A673 (cell line): ENCODE measurements at places on chromosomes 1 and 21.

GRCh38 chr1:94121411-94121821 is 468 bp upstream of the ABCA4 start:
- DNase-seq: no peak

DNA sequence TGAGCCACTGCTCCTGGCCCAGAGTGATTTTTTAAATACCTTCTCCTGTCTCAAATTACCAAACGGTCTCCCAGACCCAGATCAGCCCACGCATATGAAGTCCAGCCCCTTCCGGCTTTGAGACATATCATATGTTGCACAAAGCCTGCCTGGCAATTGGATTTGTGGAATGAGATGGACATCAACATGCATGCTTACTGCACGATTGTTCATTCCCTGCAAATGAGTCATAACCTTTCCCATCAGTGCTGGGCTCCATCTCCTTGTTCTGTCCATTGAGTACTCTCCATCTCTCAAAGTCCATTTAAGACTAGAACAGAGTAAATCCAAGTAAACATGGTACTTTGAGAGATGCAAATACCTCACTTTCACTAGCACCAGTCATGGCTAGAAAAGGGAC is 612.2 kb upstream of the USP24 start:
- no peak for DNase-seq

DNA sequence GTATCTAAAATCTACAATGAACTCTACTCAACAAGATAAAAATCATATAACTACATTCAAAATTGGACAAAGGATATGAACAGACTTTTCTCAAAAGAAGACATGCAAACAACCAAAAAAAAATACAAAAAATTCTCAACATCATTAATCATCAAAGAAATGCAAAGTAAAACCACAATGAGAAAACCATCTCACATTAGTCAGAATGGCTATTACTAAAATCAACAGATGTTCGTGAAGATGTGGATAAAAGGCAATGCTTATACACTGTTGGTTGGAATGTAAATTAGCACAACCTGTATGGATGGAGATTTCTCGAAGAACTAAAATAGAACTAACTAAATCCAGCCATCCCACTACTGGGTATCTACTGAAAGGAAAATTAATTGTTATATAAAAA is 1080.8 kb downstream of the AMY1C start:
- DNase-seq: no peak

DNA sequence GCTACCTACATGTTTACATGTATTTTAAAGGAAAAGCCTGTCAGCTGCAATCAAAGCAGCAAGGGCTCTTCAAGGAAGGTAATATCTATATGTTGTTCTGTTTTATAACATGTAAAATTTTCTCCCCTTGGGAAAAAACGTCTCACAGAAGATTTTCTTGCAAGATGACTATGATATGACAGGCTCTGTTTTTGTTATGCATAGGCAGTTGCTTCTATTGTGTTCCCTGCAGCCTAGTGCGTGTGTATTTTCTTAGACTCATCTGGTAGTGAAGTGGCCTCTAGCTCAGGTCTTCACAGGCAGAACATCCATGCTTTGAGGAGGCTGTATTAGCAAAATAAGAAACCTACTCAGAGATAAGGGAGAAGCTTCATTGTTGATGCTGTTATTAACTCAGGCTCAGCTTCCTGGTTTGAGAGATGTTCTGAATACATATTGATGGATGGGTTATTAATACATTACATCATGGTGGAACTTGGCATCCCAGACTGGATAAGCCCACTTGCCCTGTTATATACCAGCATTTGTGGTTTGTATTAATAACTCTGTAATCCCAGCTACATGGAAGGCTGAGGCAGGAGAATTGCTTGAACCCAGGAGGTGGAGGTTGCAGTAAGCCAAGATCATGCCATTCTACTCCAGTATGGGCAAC is 35.8 kb downstream of the LAMC1 start:
- DNase-seq: no peak

GRCh38 chr1:153122831-153123421 is 9.6 kb upstream of the SPRR2F start:
- DNase-seq: peak; percentile 3

DNA sequence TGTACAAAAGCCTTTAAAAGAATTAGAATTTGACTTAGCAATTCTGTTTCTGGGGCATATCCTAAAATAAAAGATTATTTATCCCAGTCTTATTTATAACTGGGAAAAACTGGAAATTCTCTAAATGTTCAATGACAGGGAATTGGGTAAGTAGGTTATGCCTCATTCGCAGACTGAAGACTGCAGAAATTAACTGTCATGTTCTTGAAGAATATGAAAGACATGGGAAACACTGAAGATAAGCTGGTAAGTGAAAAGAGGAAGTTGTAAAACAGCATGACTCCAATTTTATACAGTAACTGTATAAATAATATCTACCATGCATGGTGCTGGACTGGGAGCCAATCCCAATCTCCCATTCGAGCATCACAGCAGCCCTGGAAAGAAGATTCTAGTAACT is 50.6 kb upstream of the SLC2A1 start:
- peak; percentile 95 for DNase-seq

DNA sequence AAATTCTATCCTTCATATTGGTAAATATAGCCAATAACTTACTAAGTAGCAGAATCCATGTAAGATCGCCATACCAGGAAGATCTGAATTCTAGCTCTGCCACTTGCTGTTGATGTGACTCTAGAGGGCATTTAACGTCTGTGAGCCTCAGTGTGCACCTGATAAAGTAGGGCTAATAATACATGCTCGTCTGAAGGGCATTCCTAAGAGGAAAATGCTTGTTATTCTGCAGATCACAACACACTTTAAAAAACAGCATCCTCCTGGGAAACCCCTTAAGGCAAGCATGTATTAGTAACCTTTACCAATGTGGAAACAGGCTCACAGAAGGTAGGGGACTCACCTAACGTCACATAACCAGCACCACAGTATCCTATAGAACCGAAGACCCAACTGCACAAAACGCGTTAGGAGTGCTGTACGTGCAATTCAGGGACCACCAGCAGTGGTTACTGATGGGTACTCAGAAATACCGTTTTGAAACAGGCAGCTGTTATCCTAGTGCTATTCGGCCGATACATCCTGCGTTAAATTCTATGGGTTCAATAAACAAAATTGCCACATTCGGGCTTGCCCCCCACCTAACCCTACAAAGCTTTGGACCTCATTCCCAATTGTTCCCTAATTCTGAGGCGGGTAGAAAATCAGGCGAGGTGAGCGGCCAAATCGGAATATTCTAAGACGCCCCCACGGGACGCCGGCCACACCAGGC is 758 bp downstream of the DEPDC1 start:
- DNase-seq: peak; percentile 10

- DNase-seq: no peak
Observed at GRCh38 chr1:38231941-38232340, 185.3 kb upstream of the POU3F1 start.

DNA sequence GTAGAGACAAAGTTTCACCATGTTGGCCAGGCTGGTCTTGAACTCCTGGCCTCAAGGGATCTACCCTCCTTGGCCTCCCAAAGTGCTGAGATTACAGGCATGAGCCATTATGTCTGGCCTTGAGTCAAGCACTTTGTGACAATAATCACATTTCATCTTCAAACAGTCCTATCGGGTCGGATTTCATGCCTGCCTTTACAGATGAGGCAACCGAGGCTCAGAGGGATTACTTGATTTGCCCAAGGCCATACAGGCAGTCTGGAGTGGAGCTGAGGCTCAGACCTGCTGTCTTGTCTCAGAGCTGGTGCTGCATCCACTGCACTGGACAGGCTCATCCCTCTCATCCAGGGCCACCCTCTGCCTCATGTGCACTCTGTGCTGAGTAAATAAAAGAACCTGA is 26.6 kb downstream of the FAM151A start:
- peak; percentile 29 for DNase-seq

DNA sequence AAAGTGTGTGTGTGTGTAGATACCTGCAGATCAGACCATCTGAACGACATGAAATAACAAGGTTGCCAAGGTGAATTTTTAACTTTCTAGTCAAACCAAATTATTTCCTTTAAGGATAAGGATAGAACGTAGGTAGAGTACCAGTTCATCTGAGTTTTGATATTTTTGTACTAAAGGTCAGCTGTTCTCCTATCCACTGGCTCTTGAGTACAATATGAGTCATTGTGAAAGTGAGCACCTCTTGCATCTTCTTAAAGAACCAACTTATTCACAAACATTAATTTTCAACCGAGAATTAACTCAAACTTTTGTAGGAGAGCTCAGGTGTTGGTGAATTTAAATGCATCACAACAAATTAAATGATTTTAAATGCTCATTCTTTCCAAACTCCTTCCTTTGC is 71.5 kb downstream of the IFI44 start:
- DNase-seq: no peak

GRCh38 chr1:160200786-160201185 is 4.4 kb upstream of the PEA15 start:
- no peak for DNase-seq

GRCh38 chr1:217097819-217098218 is 374.6 kb upstream of the ESRRG start:
- no peak for DNase-seq

GRCh38 chr1:2588661-2589430 is 2.3 kb downstream of the PRXL2B start:
- DNase-seq: no peak

DNA sequence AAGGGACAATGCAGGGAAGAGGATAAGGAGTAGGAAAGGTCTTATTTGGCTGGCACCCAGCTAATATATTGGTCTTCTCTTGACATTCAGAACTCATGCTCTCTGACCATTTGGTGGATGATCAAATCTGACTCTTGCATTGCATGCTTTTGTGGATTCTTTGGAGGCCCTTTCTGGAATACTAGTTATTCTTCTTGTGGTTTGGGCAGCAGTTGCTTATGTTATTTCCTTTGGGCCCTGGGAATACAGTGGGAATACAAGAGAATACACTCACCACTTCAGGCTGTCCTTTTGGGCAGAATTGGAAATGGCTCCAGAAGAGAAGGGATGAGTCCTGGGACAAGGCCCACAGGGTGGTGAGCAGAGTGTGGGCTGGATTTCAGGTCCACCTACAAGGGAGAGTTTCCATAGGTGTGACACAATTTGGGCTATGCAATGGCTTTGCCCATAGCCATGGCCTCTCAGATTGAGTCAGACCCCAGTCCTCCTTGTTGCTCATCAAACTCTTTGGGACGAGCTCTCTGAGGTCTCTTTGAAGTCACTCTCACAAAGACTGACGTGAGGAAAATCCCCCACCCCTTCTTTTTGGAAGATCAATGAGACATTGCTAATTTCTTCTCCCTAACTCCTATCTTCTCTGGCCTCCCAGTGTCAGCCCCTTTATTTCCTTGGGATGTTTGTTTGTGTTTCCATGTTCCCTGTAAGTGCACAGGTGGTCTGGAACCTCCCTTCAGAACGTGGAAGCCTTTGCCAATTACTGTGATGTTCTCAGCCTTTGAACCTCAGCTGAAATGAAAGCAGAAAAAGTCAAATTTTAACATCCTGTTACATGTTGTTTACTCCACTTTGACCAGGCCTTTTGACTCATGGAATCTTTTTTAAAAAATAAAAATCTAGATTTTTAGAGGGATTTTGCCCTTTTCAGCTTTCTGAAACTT is 19.4 kb downstream of the HSD11B1 start:
- no peak for DNase-seq

DNA sequence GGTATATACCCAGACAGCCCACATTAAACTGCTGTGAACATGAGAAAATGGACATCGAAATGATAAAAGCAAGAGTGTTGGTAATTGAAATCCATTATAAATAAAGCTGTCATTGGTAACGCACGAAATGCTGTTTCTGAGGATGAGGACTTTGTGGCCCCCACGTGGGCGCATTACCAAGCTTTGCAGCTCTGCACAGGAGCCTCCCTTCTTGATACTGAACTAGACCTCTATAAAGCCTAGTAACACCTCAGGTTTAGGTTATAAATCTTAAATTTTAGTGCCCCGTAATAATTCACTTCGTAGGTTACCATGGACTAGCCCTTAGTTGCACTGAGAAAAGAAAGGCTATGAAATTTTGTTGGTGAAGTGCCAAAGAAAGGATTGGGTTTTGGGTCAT is 45.4 kb downstream of the ADARB1 start:
- no peak for DNase-seq

- DNase-seq: peak; percentile 85
Observed at GRCh38 chr1:161192476-161193465, 6.1 kb downstream of the ADAMTS4 start.

- no peak for DNase-seq
Observed at GRCh38 chr1:192905049-192905448, 96.2 kb downstream of the RGS2 start.

- DNase-seq: peak; percentile 82
Observed at GRCh38 chr1:102970496-102971078, 137.7 kb downstream of the COL11A1 start.

- no peak for DNase-seq
Observed at GRCh38 chr1:217393896-217394295, 237.0 kb downstream of the GPATCH2 start.

GRCh38 chr1:226660410-226661182 is 78.5 kb downstream of the ITPKB start:
- DNase-seq: no peak

GRCh38 chr1:200415227-200415626 is 5.4 kb upstream of the ZNF281 start:
- no peak for DNase-seq

DNA sequence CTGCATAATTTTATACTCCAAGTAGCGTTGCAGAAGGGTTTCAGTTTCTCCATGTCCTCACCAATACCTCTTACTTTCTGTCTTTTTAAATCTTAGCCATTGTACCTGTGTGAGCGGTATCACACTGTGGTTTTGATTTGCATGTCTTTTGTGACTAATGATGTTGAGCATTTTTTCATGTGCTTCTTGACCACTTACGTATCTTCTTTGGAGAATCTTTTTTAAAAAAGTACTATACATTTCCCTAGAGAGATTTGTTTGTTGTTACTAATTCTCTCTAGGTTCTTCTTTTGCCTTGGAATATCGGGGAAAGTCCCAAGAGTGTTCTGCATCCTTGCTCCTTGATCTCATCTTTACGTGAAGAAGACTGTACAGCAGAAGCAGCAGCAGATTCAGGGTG is 81.8 kb upstream of the WARS2 start:
- no peak for DNase-seq

DNA sequence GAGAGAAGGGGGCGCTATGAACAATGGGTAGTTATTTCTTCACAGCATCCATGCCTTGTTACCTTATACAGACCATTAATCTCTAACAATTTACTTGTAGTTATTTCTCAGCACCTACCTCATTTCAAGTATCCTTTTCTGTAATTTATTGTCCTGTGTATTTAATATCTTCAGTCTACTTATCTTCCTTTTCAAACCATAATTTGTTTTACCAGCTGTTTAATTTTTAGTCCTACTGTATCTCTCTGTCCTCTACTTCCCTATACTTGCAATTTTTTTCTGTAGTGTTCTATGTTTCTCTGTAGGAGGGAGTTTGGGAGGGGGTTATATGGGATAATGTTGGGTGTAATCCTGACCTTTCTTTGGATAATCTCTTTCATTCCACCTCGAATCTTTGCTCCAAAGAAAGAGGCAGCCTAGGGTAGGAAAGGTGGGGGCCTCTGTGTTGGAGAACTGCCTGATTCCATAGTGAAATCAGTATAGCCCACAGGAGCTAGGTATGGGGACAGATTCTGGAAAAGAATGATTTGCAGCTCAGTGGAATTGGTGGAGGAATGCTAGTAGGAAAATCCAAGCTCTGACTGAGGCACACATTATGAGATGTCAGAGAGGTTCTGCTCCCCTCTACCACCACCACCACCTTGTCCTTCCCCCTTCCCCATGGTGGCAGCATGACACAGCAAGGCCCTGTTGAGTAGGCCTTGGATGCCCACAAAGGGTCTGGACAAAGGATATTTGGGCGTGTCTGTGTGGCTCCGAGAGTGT is 642 bp downstream of the MLLT11 start:
- peak; percentile 67 for DNase-seq

GRCh38 chr1:203656796-203657747 is 30.4 kb downstream of the ATP2B4 start:
- no peak for DNase-seq
